ENCODE measurements at places on chromosomes 3 and 15.

DNA sequence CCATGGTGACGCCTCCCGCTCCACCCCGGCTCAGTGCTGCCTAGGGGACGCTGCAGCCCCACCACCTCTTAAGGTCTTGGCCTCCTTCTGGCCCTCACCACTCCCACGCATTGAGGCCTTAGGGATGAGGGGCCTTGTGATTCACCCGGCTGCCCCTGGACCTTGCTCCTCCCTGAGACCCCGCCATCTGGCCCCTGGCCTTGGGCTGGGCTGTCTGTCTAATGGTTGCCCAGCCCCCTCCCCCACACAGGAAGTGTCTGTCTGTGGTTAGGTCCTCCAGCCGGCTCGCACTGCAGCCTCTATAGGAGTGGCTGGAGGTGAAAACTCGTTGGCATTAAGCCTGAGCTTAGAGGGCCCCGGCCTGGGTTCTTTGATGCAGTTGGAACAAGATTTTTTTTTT, 21.5 kb upstream of the MTHFS start:
- no peak for DNase-seq

DNA sequence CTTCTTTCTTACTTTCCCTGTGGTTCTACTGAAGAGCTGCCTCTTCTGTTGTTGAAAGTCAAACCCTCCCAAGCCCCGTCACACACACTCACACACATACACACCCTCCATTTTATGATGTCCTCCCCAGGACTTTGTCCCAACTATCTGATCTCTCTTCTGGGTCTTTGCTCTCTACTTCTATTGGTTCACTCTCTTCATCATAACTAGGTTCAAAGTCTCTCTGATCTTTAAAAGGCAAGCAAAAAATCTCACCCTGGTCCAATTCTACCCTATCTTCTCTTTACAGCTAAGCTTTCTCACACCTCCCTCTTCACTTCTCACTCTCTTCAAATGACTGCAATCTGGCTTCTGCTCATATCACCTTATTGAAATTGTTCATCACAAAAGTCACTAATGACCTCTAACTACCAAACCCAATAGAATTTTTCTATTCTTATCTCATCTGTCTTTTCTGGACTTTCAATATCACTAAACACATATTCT, 34.8 kb downstream of the LRRFIP2 start:
- DNase-seq: no peak

DNA sequence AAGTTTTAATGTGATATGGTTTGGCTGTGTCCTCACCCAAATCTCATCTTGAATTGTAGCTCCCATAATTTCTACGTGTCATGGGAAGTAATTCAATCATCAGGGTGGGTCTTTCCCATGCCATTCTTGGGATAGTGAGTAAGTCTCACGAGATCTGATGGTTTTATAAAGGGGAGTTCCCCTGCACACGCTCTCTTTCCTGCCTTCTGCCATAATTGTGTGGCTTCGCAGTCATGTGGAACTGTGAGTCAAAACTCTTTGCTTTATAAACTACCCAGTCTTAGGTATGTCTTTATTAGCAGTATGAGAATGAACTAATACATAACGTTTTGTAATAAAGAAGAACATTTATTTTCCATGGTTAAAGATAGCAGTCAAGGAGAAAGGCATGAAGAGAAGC, 39.2 kb upstream of the GOLIM4 start:
- no peak for DNase-seq

DNA sequence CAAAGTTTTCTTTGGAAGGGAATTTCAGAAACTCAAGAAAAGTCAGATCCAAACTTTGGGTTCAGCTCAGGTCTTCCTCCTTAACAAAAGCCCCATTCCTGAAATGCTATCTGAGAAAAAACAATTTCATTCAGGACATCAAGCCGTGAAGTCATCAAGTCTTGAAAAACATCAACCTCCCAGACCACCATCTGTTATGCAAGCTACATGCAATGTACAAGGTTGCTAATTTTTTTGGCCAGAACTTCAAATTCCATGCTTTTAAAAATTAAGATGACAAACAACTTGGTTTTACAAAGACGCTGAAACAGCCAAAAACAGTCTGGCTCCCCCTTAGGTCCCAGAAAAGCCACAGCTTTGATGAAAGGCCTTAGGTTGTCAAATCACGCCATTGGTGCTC, 53.9 kb upstream of the WNT5A start:
- no peak for DNase-seq

GRCh38 chr15:87322870-87323269, 933.7 kb downstream of the NTRK3 start:
- DNase-seq: no peak

DNA sequence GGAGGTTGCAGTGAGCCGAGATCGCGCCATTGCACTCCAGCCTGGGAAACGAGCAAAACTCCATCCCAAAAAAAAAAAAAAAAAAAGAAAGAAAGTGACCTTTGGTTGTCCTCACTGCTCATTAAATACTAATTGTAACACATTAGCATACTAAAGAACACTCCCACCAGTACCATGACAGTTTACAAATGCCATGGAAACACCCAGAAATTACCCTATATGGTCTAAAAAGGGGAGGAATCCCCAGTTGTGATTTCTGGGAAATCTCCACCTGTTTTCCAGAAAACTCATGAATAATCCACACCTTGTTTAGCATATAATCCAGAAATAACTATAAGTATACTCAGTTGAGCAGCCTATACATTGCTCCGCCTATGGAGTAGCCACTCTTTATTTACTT, 23.5 kb upstream of the INO80 start:
- no peak for DNase-seq

DNA sequence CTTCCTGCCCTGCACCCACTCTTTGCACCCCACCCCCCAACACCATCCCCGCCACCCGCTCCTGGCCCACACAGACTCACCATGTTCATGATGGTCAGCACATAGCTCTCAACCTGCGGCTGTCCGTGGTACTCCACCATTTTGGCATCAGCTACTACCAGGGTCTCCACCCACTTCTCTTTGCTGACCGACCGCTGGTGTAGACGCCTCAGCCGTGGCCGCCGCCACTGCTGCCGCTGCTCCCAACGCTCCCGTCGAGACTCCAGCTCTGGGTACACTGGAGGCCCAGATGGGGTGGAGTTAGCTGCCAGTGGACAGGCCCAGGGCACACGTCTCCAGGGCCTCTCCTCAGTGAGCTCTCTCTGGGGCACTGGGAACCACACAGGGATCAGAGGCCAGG, 14.8 kb downstream of the ADAMTS7 start:
- DNase-seq: no peak

GRCh38 chr3:112371569-112371968, 38.6 kb downstream of the CD200 start:
- DNase-seq: no peak

- no peak for DNase-seq
These were observed 26.5 kb upstream of the UTS2B start for GRCh38 chr3:191356631-191357439.

DNA sequence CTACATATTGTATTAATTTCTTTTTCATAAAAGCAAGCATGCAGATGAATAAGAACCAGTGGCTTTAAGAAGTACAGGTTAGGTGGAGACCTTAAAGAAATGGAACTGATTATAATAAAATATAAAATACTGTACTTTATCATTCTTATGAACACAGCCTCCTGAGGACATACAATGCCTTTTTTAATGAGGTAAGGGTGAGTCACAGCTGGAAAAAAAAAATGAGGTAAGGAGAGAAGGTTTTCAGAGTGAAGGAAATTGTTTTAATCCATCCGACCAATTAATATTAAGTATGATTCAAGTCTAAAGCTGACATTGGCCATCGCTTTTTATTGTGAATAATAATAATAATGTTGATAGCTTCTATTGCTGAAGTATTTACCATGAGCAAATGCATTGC, 170.3 kb upstream of the SOX2 start:
- DNase-seq: no peak

GRCh38 chr3:51500632-51501131, 867 bp upstream of the DCAF1 start:
- no peak for DNase-seq

DNA sequence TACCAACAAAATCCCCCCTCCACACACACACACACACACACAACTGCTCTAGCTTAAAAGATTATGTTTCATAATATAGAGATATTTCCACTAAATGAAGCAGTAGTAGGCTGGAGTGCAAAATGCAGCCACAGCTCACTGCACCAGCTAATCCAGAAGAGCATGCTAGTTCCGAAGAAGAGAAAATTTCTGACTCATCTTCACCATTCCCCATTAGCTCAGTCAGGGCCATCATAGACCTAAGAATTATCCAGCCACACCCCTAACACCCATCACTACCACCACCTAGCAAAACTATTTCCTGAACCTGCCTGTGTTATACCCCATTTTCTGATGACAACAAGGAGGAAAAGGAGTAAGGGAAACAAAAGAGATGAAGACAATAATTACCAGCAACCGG, 67.1 kb upstream of the UBE2E2 start:
- DNase-seq: no peak

DNA sequence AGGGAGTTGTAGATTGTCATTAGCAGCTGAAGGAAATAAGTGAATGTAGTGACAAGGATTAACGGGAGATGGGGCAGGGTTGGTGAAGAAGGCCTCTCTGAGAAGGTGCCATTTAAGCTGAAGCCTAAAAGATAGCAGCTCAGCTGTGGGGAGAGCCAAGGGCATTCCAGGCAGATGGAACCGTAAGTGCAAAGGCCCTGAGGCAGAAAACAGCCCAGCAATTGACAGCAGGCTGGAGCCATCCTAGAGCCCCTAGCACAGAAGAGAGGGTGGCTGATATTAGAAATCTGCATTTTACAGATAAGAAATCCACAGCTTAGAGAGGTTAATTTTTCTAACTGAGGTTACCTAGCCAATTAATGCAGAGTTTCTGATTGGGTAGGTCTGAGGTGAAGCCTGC, 374.5 kb upstream of the PROK2 start:
- no peak for DNase-seq

All from pons (tissue), 1 donor.